Stimulated activated CD8-positive, alpha-beta memory T cell treated with anti-CD3 and anti-CD28 coated beads, Interleukin-4, amount 100 ng/mL, for 1 hour (primary cell): ENCODE measurements at places on chromosomes 3 and 15.

- DNase-seq = no peak
Measured at GRCh38 chr15:74262151-74262550, 26.0 kb downstream of the CCDC33 start.

GRCh38 chr15:77500989-77501388, 80.3 kb downstream of the HMG20A start:
- DNase-seq = no peak

- no peak for DNase-seq
Measured at GRCh38 chr3:136606990-136607389, 145.2 kb downstream of the STAG1 start.

- no peak for DNase-seq
Measured at GRCh38 chr3:43729707-43730414, 39.1 kb downstream of the ABHD5 start.

DNA sequence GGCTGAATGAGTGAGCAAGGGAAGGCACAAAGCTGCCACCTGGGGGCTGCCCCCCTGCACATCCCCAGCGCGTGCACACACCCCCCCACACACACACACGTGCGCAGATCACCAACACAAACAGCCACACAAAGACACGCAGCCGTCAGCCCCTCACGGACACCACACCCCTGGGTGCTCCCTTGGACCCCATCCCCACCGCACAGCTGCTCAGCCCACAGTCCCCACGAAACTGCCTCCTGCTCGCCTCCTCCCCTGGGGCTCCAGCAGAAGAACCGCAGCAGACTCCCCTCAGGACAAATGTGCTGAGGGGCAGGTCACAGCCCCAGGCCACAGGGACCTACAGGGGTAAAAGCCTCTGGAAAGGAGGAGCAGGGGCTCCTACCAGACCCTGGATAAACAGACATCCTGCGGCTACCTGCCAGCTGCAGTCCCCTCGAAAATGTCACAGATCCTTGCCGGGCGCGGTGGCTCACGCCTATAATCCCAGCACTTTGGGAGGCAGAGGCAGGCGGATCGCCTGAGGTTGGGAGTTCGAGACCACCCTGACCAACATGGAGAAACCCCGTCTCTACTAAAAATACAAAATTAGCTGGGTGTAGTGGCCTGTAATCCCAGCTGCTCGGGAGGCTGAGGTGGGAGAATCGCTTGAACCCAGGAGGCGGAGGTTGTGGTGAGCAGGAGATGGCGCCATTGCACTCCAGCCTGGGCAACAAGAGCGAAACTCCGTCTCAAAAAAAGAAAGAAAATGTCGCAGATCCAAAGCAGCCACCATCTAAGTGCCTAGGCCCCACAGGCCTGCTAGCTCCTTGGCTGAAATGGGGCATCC, 6.5 kb downstream of the TWF2 start:
- DNase-seq = no peak

GRCh38 chr15:82810061-82810889, 847 bp downstream of the WHAMM start:
- DNase-seq = no peak

- DNase-seq = no peak
Measured at GRCh38 chr3:57068437-57069089, 8.1 kb downstream of the SPATA12 start.

DNA sequence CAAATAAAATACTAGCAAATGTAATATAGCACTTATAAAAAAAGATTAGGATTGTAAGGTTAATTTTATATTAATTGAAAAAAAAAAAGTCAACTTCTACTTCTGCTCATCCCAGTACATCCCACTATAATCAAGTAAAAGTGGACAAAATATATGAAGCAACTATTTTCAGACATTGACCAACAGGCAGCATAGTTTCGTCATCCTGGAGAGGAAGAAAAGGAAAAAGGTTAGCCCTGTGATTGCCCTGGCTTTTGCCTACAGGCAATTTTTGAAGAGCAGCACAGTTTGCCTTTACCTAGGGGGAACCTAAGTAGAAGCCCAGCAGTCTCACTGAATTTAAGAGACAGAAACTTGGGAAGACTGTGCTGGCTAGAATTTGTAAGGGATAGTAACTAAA, 52.2 kb upstream of the ACTC1 start:
- no peak for DNase-seq

DNA sequence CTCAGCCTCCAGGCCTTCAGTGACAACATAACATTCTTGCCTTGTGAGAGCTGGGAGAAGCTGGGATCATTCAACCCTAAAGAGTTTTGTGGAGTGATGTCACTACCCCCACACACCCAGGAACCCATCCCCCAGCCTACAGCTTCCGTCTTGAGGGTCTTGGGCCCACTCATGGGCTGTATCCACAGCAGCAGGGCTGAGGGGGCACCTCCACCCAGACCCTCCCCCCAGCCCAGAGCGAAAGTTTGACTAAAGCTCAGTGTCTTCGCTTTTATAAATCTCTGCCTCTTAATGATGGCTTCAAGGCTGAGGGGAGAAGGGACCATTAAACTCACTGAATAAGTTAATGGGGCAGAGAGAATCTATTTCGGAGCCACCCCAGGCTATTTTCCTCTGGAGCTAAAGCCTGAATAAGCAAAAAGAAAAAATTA, 23.8 kb downstream of the NTRK3 start:
- no peak for DNase-seq

DNA sequence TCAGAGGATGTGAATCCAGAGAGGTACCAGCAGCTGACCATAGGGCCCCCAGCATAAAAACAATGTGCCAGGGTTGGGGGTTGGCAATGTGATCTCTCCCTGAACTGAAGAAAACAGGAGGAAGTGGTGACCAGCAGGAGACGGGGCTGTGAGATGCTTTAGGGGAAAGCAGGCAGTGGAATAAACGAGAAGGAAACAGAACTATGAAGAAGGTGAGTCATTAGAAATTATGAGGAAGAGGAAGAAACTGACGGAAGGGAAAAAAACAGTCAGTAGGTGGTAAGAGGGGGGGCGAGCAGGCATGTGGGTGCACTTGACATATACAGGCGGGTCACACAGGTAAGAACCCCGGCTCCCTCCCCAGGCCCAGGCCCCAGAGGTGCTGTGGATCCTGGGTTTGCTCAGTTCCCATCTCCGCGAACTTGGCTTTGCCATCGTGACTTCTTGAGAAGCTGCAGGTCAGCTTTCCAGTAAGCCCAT, 42.2 kb upstream of the B3GNT5 start:
- no peak for DNase-seq

DNA sequence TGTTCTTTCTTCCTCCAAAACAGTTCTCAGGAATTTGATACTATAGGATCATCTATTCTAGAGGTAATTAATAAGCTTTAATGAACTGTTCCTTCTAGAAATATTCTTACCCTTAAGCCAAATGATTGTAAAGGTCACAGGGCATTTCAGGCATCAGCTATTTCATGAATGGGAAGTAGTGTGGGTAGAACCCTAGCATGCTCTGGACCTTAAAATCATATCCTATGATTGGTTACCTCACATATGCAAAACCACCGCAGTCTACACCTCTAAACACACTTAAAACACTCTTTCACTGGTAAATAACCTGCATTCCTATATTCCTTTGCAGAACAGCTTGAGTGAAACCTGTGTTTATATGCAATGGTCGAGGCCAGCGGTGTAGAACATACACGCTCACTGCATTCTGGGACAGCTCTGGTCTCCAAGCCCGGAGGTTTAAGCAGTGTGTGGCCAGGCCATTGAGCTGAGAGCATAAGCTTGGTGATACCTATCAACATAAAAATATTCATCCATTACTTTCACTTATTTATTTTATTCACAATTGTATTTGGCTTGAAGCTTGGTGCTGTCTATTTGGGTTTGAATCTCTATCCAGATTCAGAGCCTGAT, 87.7 kb upstream of the RASGRP1 start:
- DNase-seq = no peak

DNA sequence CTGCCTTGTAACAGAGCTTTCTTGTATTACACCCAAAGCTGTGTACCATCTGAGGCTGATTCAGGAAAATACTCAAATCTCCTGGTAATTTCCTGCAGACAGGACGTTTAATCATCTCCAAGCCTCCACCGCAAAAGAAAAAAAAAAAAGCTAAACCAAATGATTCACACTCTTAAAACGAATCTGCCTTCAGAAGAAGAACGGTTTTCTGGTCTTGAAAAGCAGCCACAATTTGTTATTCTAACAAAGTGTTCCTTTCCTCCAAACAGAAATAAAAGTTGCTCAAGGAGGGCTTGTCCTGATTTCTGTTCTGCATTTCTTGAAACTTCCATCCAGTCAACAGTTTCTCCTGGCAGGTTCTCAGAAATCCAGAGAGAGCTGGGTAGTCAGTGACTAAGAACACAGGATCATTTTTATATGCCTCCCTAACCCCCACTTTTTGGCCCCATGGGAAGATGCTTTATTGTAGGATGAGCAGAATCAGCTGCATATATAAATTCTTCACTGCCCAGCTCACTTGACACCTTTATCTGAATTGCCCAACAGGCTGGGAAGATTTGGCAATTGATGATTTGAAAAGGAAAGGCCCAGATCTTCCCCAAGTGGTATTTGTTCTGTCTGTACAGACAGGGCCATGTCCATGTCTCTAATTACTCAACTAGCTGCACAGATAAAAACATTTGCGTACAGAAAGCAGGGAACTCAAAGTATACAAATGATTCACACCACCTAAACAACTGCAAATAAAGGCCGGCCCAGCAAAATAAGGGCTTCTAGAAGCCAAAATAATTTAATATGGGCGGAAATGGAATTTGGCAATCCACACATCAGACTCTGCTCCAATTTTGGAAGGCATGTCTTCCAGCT, 41.0 kb upstream of the PRICKLE2 start:
- DNase-seq = no peak

GRCh38 chr3:183896610-183897009, 11.9 kb upstream of the PARL start:
- DNase-seq = no peak

DNA sequence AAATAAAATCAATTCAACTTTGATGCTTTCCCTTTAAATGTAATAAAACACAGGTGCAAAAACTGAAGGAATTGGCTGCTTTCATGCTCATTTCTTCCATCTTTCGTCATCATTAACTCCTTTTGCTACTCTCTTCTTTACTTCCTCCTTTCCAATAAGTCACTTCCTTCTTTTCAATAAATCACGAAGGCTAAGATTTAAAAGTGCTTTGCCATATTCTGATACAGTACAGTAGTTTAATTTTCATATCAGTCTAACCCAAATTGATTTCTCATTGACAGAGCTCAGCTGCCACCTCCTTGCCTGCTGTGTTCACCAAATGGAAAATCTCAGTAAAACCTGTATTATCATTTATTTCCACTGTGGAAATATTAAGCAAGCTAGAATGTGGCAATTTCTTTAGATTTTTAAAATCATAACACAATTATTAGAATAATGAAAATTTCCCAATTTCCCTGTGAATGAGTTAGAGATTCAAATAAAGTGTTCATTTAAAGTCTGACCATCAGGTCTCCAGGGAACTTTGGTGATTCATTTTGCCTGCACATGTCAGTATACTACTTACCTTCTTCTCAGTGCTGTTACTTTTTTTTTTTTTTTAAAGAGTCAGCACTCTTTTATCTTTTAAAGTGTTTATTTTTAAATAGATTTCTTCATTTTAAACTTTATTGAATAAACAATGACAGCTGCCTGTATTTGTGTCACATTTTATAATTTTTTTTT, 41.6 kb downstream of the NANOGP8 start:
- no peak for DNase-seq

GRCh38 chr3:11589706-11590105, 54.0 kb downstream of the VGLL4 start:
- DNase-seq = no peak

- no peak for DNase-seq
Measured at GRCh38 chr3:24472358-24472757, 22.3 kb downstream of the THRB start.

GRCh38 chr3:173762501-173762900, 365.0 kb downstream of the NLGN1 start:
- no peak for DNase-seq

- DNase-seq = no peak
Measured at GRCh38 chr3:13616359-13616758, 67.4 kb downstream of the FBLN2 start.

DNA sequence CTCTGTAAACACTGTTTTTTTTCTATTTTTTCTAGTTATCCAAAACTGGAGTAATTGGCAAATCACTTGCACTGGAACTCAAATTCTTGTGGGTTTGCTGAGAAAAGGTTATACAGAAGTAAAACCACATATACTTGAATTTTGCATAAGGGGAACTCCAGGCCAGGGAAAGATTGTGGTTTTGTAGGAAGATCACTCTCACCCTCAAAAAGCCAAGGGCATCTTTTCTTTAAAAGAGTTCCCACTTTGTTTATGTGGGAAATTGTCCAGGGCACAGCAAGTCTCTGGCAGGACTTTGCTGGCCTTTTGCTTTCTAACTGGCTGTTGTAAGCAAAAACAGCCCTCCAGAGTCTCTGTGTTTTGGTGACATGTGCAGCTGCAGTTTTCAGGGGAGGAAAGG, 340.3 kb upstream of the RBMS3 start:
- no peak for DNase-seq

- DNase-seq = no peak
Measured at GRCh38 chr15:84750583-84751092, 2.2 kb downstream of the ZNF592 start.

GRCh38 chr3:66322436-66322835, 101.6 kb downstream of the SLC25A26 start:
- DNase-seq = no peak

GRCh38 chr3:32126305-32127015, 20.0 kb downstream of the GPD1L start:
- no peak for DNase-seq

- no peak for DNase-seq
Measured at GRCh38 chr3:81666502-81667121, 94.8 kb downstream of the GBE1 start.

GRCh38 chr3:10553591-10554235, 48.3 kb upstream of the ATP2B2 start:
- DNase-seq = no peak

GRCh38 chr3:23987356-23987755, 42.3 kb downstream of the NR1D2 start:
- DNase-seq = no peak

- DNase-seq = no peak
Measured at GRCh38 chr3:124274051-124274450, 282.1 kb upstream of the ROPN1 start.

- no peak for DNase-seq
Measured at GRCh38 chr3:5184499-5184898, 3.0 kb upstream of the EDEM1 start.

DNA sequence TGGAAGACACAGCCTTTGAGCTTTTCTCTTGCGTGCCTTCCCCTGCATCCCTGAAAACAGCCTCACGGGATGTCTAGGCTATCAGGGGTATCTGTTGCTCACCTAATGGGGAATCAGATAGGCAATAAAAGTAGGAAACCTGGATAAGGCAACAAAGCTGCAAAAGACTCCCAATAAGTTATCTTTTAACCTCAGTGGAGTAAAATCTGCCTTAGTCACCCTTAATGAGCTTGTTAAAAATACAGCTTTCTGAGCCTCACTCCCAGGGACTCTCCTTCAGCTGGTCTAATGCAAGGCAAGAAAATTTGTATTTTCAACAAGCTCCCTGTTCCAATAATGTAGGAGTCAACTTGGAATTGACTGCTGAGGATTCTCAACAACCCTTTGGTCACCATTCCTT, 25.6 kb downstream of the ILDR1 start:
- no peak for DNase-seq
